Stimulated activated CD4-positive, alpha-beta T cell treated with anti-CD3 and anti-CD28 coated beads, Interleukin-1b, Interleukin-23, amount 100 ng/mL, for 1 hour (primary cell): ENCODE measurements at places on chromosomes 4 and X.

- no peak for DNase-seq
These were observed 343.0 kb downstream of the OPHN1 start for GRCh38 chrX:68090266-68090665.

DNA sequence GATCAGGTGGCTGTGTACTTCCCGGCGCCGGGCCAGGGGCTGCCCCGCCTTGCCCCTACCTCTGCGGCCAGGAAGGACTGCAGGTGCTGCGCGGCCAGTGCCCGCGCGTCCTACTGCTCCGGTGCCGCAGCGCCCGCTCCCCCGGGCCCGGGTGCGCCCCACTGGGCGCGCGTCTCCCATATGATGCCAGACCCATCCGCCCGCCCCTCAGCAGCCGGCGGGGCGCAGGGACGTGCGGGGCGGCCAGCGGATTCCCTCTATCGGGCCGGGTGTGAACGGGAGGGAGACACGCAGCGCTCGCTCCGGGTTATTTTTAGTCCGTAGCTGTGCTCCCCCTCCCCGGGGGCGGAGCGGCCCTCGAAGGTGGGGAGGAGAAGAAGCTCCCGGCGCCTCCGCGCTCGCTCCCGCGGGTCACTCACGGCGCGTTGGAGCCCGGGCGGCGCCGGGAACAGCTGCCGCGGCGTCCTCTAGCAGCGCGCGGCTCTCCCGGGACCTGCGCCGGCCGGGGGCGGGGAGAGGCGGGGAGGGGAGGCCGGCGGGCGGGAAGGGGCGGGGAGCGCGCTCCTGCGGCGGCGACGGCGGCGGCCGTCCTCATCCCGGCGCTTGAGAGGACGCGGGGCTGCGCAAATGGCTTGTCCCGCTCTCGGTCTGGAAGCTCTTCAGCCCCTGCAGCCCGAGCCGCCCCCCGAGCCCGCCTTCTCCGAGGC, 103.6 kb downstream of the UCHL1 start:
- DNase-seq: no peak

- no peak for DNase-seq
These were observed 28.8 kb downstream of the PPP2R3B start for GRCh38 chrX:357693-358471.

GRCh38 chrX:26411045-26411444, 195.1 kb downstream of the MAGEB5 start:
- DNase-seq: no peak

DNA sequence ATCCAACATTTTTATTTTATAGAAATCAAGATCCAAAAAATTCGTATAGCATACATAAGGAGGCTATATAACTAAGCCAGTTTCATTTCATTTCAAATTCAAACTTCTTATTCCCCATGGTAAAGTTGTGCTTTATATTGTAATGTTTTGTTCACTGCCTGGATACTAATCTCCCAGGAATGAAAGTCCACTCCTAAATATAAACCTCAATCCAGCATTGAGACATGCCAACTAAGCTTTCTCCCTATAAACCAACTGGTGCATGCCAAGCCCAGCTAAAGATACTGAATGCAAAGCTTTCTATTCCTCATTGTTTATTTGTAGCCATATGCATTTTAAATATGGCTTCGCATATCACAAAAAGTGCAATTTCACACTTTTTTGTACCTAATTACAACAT, 63.8 kb upstream of the INPP4B start:
- no peak for DNase-seq
